ENCODE measurements at places on chromosomes 13 and 19. TPM values are rescaled to one million over a fixed set of nuclear protein-coding genes. Genes with fewer than 3 reads are reported as not detected.

Gene MRI1
- total RNA-seq: 42.7 TPM

Gene TMEM221
- 3.9 TPM for total RNA-seq

Gene ATP12A
- not detected for total RNA-seq

Gene PTGER1
- total RNA-seq: 0.30 TPM

Gene FAAP24
- not detected for total RNA-seq

Gene ELF1
- total RNA-seq: 61.5 TPM

Gene CGB3
- total RNA-seq: not detected

Gene ATCAY
- 0.97 TPM for total RNA-seq

- peak; percentile 41 for DNase-seq
These were observed 7.3 kb upstream of the PTPRH start for GRCh38 chr19:55216461-55217198.

DNA sequence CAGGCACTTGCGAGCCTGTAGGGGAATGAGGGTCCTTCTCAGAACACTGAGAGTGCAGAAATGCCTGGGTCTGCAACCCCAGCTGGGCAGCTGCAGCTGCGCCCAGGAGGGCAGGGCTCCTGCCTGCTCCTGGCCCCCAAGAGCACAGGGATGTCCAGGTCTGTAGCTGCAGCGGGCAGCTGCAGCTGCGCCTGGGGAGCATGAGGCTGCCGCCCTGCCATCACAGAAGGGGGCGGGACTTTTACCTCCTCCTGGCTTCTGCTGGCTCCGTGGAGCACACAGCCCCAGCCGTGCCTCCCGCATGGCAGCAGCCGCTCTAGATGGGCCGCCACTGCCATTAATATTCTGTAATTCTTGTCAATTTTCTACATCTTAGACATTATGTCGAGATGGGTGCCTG, 17.8 kb downstream of the CPB2 start:
- DNase-seq: no peak

DNA sequence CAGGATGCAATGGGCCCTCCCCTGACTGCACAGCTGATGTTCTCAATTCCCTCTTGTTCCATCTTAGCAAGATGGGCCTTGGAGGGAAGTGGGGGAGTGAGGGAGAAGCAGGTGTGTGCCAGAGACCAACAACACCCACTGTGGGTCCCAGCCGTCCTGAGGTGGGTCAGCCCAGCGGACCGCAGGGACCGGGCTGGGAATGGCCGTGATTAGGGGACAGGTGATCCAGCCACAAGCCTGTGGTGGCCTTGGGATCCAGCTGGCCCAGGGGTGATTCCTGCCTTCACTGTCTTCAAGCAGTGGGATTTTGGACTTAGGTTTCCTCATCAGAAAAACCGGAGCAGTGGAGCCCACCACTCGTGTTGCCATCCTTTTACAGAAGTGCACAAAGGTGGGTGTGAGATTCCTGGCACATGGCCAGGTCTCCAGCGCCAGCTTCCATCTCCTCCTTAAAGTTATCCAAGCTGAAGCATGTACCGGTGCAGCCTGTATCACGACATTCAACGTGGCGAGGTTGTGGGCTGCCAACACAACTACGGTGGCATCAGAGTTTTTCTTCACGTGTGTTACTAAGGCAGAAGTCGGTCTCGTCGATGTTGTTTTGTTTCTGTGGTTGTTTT, 9.0 kb upstream of the ATP11A start:
- no peak for DNase-seq

DNA sequence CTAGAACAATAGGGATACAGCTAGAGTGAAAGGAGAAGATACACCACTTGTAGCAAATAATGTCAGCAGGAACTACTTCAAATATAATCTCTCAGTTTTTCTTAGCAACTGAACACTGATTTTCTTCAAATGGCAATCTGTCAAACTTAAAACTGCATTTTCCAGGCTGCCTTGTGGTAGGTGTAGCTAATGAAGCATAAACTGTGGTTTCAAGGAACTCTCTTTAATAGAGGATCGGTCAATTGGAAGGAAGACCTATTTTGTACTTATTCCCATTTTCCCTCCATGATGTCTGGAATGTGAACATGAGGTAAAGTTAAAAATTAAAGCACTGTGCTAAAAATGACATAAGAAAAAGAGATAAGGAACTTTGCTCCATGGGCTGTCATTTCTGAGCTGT, 1261.9 kb downstream of the PCDH17 start:
- DNase-seq: no peak

- DNase-seq: no peak
These were observed 4.3 kb downstream of the KLF2 start for GRCh38 chr19:16328824-16329482.

DNA sequence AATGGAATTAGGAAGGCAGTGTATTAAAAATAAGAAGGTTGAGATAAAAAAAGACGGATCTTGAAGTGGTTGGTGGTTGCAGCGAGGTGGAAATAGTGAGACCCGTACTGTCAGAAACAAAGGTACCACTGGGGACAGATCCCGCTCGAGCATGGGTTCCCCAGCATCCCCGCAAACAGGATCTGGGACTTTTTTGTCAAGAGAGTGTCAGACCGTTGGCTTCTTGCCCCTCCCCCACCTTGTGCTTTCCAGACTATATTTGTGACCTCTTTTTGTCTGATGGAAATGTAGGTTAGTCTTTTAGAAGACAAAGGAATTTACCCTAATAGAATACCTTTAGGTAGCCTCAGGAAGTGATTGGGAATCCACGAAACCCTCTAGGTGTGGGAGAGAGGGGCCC, 4.2 kb downstream of the GATAD2A start:
- DNase-seq: no peak

DNA sequence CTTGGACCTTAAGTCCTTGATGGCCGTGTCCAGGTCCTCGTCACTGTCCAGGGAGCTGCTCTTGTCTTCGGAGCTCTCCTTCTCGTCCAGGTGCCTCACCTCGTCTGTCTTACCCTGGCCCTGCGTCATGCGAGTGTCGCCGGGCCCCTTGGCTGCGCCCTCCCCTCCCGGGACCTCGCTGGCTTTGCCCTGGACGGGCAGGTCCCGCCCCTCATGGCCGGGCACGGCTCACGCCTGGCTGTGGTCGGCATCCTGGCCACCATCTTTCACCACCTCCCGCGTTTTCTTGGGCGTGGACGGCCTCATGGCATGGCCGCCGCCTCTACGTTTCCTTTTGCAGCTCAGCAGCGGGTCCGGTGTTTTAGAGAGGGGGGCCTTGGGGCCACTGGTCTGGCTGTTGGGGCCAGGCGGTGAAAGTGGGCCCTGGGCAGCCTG, 14.8 kb downstream of the RB1 start:
- no peak for DNase-seq

DNA sequence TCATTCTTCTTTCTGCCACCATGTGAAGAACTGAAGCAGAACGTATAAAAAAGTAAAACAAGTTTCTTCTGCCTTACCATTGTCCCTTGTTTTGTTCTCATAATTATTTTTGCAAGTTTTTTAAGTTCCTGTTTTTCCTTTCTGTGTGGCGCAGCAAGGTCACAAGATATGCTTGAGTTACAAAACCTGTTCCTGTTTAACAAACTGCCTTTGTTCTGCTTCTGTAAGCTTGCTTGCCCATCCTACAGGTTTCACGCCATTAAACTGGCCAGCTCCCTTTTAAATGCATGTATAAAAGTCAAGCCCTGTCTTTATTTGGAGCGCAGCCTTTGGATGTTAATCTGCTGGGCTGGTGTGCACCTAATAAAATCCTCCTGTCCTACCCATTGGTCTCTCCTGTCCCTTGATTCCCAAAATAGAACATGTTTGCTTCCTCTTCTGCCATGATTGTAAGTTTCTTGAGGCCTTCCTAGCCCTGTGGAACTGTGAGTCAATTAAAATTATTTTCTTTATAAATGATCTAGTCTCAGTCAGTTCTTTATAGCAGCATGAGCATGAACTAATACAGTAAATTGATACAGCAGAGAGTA, 1115.4 kb downstream of the SLITRK1 start:
- no peak for DNase-seq

DNA sequence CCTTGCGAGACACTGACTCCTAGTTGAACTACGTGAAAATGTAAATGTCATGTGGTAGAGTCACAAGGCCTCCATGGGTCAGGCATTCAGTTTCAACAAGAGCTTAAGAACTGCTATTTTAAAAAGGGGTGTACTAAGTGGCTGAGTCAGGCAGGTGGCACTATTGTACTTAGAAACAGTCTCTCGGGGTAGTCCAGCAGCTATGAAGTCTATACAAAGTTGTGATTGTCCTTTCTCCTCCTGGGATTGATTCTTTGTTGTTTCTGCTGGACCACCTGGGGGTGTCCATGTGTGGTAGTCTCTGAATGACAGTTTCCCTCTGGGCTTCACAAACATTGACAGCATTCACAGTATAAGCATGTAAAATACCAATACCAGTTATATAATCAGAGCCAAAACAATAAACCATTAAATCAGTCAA, 33.0 kb downstream of the UGGT2 start:
- no peak for DNase-seq

DNA sequence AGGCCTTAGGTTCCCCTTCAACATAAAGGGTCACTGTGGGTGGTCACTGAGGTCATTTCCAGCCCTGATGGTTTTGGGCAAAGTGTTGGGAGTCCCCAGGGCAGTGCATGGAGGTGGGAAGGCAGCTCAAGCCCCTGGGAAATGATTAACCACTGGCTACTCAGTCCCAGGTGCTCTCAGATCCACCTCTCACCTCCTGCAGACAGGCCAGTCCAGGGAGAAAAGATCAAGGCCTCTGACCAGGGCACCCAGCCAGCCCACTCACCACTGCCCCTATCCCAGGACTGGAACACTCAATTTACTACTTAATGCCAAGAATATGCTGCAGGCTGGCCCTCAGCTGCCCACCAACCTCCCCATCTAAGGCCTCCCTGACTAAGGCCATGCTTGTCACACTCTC, 1307.9 kb downstream of the UQCRFS1 start:
- DNase-seq: no peak

- no peak for DNase-seq
These were observed 67.6 kb downstream of the UFM1 start for GRCh38 chr13:38417241-38417640.

DNA sequence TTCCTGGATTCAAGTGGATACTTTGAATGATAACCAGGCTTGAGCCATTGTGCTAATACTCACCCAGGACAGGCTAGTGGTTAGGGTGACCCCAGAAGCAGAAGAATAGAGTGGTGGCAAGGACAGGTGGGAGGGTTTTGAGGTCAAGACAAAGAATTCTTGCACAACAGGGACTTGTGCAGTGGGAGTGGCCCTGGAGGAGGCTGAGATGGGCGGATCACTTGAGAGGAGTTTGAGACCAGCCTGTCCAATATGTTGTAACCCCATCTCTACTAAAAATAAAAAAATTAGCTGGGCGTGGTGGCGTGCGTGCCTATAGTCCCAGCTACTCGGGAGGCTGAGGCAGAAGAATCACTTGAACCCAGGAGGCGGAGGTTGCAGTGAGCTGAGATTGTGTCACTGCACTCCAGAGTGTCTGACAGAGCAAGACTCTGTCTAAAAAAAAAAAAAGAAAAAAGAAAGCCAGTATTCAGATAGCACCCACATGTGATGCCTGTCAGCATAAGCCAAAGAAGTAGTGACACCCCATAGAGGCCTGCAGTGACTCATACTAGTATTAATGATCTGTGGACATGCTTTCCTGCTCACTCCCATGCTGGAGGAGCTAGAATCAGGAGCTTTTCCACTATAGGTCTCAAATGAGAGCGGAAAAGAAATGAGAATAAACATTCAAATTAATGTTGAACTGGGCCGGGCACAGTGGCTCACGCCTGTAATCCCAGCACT, 78.7 kb downstream of the RNF17 start:
- no peak for DNase-seq

DNA sequence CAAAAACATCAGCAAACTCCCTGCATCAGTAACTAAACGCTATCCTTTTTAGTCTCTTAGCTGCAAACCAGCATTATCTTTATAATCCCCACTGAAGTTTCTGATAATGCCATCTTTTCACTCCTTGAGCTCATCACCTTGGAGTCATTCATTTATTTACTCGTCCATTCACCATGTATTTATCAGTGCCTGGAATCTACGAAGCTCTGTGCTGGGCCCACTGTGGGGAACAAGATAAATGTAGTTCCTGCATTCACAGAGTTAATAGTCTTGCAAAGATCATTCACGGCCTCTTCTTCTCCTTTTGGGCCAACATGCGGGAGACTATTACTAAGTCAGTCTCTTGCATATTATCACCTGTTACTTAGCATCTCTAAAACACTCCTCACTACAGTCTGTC, 89.4 kb downstream of the HS6ST3 start:
- DNase-seq: no peak

GRCh38 chr19:17406887-17407196, 1.4 kb upstream of the BST2 start:
- DNase-seq: no peak

DNA sequence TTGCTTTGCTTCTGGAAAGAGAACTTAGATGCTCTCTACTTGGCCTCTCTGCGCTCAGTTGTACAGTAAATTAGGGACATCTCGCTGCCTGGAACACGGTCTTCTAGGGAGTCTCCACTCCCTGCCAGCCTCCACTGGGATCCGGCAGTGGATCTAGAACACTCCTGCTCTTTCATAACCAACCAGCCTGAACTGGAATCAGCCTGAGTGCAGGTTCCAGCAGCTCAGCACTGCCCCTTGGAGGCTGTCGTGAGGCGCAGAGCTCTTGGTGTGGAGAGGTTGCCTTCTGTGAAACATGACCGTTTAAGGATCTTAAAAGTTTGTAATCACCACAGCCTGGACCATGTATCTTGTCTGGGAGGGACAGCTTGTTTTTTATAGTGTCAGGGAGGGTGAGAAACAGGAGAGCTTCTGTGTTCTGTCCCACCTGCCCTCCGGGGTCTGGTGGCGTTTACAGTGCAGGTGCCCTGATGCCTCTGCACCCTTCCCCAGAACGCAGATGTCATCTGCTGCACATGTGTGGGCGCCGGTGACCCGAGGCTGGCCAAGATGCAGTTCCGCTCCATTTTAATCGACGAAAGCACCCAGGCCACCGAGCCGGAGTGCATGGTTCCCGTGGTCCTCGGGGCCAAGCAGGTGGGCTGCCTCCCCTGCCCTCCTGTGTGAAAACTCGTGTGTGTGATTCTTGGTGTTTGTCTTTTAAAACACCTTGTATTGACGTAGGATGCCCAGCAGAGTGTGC, 24.8 kb downstream of the UPF1 start:
- DNase-seq: no peak

DNA sequence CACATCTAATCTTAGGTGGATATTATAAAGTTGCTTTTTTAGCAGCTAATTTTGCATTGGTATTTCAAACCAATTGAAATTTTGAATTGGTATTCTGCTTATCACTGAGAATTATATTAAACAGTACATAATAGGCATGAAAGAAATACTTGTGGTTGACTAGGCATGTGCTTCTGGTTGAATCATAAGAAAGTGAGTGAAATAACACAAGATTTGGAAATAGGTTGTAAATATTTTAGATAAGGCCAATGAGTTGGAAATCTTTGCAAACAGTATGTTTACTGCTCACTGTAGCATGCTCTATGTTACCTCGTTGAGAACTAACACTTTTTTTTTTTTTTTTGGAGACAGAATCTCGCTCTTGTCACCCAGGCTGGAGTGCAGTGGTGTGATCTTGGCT, 66.8 kb upstream of the RFC3 start:
- no peak for DNase-seq

Data from uterus (tissue), 4 donors.